ENCODE measurements at places on chromosomes 3 and 15.

GRCh38 chr3:101155825-101156224, 162.6 kb upstream of the ABI3BP start:
- no peak for DNase-seq

- no peak for DNase-seq
These were observed 12.0 kb downstream of the CSRNP1 start for GRCh38 chr3:39141171-39141995.

- peak; percentile 3 for DNase-seq
These were observed 264.1 kb upstream of the SLCO3A1 start for GRCh38 chr15:91589360-91589759.

DNA sequence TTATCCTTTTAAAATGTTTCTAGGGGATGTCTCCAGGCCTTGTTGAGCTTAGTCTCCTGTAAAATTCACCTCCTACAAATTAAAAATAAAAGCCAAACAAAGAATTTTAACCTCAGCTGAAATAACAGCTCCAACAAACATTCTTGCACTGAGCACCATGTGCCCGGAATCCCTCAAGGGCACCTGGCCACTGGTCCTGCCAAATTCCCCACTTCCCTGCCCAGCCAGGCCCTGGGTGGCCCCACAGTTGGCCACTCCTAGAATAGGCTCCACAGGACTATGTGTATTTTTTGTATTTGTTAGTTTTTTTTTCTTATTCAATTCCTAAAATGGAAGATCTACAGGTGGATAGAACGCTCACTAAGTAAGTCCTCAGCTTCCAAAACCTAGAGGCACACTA, 33.1 kb upstream of the PLA2G4E start:
- DNase-seq = no peak
